ENCODE measurements at places on chromosomes 7 and 10.

DNA sequence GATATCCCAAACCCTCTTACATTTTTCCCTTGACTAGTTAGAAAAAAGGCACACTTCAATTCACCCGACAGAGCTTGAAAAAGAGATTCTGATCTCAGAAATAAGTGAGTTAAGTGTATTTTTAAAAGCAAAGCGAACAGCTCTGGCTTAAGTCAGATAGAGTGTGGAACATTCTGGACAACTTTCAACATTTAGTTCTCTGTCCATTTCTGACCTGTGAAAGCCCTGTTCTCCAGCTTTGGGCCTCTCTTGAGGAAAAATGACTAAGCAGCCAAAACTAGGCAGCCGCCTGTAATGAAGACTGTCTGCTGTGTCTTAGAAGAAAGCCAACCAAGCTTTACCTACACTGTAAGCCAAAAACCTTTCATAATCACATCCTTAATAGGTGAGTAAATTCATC lies 50.5 kb downstream of the CDK6 start:
- no peak for DNase-seq

DNA sequence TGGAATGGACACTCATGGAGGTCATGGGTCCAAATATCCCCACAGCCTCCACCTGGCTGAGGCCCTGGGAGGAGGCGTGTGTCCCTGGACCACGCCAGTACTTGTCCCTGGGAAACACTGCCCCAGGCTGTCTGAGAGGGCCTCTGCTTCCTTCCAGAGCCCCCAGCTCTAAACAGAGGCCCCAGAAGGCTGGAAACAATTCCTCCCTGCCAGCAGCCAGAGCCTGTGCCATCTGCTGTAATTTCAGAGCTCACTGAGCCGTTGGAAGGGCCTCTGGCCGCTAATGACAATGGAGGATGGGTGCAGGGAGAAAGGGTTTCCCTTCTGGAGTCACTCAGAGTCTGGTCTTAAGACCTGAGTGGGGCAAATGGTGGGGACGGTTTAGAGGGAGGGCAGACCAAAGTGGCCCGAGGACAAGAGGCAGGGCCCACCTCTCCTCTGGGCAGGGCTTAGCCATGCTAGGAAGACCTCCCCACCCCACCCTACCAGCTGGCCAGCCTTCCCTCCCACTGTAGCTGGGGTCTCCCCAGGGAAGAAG lies 7.1 kb downstream of the CHAT start:
- DNase-seq: no peak

DNA sequence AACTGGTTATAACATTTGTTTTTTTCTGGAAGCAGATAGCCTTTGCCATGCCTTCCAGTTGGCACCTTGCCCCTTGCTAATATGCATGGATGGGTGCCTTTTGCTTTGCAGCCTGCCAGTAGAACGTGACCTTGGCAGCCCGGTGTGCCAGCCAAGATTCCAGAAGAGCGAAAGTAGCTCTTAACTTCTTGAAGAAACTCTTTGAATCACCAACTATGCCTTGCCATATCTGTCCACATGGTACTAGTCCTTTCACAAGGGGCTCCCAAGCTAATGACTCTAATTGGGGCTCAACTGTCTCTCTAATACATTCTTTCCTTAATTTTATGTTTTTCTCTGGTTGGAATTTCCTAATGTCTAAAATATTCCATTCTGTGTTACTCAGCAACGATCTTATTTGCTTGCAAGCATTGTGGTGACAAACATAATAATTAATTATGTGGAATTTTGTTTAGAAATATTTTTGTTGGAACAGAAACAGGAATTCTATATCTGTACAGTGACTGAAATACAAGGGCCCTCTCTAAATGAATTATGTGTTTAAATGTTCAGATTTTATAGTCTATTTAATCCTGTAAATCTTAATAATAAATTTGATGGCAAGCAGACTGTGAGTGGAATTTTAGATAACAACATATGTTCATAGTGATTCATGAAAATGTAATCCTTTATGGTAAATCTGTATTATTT lies 45.8 kb downstream of the HDAC9 start:
- DNase-seq: no peak

DNA sequence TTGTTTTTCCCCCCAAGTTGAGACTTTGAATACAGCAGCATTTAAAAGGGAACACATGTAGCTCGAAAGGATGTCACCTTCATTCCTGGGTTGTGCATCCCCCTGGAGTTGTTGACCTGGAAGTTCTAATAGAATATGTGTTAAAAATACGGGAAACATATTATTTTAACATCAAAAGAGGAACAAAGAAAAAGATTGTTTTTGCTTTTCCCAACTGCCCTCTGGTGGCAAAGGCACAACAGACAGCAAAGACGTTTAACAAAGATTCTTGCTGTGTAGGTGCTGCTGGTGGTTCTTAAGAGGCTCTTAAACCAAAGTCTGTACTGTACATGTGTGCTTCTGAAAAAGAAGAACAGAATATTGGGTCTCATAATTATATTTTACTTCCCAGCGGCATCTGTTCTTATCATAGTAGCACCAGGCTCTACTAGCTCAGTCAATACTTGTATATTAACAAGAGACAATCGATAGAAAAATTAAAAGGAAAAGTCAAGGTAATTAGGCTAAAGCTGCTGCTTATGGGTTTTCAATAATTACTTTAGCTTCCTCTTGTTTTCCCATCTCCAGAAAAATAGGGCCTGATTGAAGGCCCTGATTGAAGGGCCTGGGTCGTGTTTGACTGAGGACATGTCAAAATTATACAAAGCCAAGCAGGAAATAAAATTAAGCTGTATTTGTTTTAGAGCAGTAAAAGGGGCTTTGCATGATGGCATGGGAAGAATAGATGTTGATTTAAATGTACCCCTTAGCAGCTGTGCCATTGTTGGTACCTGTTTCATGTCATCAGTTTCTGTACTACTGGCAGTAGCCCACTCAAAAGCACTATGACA lies 384.2 kb upstream of the LRGUK start:
- DNase-seq: no peak

- no peak for DNase-seq
Observed at GRCh38 chr10:93873420-93874115, 20.2 kb upstream of the SLC35G1 start.

GRCh38 chr10:22633106-22633505 lies 81.3 kb downstream of the PIP4K2A start:
- DNase-seq: no peak

GRCh38 chr7:116434820-116435341 lies 64.7 kb upstream of the CAV2 start:
- DNase-seq: no peak

DNA sequence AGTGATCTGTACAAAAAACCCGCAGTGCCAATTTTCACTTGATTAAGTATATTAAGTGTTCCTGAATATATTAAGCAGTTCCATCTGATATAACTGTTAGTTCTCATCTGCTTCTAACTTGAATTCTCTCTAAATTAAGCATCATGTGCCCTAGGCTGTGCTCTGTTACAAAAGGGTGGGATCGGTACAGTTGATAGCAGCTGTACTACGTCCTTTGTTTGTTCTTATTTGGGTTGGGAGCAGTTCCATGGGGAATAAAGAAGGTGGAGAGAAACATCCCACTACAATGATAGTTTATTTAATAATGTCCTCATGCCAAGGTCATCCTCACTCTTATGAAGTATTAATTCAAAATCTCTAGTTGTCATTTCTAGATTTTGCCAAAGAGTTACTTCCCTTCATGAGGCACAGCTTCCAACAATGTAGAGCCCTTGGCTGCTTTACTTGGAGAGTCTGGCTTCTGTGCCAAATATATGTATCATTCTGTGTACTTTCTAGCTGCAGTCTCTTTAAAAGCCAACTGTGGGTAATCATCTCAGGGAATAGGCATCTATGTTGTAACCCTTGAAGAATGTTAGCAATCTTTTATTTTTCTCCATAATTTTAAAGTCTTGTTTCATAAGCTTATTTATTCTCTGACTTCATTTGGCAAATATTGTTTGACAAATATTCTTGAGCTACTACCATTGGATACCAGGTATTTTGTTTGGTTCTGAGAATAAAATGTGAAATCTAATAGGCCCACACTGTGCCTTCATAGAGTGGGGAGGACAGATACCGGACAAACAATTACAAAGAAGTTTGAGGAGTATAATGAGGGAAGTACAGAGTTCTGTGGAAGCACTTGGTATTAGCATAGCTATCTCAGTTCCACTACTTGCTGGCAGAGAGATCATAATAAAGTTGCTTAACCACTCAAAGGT lies 22.4 kb upstream of the AHR start:
- no peak for DNase-seq

DNA sequence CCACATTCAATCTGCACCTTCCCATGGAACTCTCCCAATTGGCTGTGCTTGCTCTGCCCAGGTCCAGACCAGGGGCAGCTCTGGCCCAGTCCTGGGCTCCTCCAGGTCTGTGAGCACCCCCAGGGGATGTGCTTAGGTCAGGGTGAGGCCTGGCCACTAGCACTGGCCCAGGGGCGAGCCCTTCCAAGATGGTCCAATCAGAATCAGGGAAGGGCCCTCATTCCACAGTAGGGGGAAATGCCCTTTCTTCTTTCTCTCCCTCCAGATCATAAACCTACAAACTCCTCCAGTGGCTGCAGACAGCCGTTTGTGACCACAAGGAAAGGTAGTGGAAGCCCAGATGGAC lies 157.0 kb downstream of the PRKAG2 start:
- DNase-seq: no peak

DNA sequence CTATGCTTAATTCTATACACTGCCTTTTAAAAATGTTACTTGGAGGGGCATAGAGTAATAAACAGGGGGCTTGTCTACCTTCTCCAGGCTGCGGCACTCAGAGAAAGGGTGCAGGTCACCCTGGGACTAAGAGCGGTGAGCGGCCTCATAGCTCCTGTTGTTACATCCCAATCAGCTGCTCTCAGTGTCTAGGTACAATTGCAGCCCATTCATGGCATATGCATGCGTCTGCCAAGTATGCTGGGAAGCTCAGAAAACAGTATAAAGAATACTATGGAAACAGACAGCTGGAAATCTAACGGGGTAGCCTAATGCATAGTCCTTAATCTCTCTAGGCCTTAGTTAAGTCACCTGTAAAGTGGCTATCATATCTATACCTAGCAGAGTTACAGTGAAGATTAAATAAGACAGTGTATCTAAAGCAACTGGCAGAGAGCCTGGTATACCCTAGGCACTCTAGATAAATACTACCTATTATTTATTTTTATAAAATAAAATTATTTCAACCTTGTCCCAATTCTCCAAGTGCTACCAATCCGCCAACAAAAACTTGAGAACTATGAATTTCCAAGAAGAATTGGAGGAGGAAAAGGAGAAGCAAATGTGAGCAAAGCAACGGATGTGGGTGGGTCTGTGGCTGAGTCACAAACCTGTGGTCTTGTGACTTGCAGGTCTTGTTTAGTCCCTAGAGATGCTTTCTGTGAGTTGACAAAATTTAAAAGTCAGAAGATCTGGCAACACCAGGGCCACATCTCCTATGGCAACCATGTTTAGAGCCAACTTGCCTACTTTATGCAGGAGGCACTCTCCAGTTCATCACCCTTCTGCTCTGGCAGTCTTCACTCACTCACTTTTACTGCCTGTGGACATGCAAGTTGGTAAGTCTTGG lies 183.0 kb downstream of the RAPGEF5 start:
- DNase-seq: no peak

DNA sequence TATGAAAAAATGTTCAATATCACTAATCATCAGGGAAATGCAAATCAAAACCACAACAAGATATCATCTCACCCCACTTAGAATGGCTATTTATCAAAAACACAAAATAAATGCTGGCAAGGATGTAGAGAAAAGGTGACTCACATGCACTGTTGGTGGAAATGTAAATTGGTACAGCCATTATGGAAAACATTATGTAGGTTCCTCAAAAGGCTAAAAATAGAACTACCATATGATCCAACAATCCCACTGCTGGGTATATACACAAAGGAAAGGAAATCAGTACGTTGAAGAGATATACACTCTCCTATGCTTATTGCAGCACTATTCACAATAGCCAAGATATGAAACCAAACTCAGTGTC lies 50.2 kb downstream of the CDK1 start:
- no peak for DNase-seq

GRCh38 chr10:28632584-28632945 lies 44.8 kb upstream of the BAMBI start:
- no peak for DNase-seq

DNA sequence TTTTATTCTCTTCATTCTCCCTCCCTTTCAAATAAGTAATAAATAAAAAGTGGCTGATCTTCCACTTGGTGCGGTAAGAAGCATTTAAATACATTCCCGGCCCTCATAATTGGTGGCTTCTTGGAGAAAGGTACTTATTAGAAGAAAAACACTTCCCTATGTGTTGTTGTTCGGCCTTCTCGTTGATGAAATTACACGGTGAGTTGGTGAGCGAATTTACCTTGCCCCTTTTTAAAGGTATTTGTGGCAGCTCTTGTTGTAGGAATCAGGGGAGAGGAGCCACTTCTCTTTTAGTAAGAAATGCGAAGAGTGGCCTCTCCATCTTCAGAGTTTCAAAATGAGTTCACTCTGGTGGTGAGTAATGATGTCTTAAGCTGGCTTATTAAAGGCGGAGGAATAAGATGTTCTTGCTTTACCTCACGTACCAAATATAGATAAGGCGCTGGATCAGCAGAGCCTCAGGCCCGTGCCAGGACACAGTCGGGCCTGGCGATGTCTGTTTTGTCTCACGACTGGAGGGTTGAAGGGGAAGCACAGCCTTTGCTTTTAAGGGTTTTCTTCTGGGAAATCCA lies 135.9 kb downstream of the CUX1 start:
- no peak for DNase-seq

- DNase-seq: no peak
Observed at GRCh38 chr7:88226201-88226600, 6.4 kb upstream of the SRI start.

DNA sequence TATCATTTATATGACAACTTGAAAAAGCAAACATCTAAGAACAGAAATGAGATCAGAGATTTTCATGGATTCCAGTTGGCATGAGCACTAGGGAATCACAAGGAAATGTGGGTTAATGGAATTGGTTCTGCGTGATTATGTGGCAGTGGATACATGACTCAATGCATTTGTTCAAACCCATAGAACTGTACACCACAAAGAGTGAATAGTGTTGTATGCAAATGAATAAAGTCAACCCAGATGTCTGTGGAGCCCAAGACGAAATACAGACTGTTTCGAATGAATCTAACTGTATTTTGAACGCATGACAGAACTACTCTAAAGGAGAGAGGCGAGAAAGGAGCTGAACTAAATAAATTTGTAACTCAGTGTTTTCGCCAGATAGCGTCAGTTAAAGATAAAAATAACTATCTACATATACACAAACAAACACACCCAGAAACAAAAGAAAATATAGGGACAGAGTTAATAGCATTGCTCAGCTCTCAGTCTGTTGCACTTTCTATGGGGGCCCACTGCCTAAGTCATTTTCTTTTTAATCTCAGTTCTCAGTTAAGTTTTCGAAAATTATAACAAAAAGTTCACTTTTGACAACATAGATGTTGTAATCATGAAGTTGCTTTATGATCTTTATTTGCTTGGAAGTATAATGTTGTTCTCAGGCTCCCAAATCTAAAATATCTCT lies 636.7 kb upstream of the SEMA3D start:
- no peak for DNase-seq

- DNase-seq: no peak
Observed at GRCh38 chr7:74178632-74179031, 4.5 kb downstream of the EIF4H start.

Data from CD4-positive, alpha-beta T cell treated with Interleukin-15 for 1 hour (primary cell).